ENCODE measurements at places on chromosomes 2 and 18.

DNA sequence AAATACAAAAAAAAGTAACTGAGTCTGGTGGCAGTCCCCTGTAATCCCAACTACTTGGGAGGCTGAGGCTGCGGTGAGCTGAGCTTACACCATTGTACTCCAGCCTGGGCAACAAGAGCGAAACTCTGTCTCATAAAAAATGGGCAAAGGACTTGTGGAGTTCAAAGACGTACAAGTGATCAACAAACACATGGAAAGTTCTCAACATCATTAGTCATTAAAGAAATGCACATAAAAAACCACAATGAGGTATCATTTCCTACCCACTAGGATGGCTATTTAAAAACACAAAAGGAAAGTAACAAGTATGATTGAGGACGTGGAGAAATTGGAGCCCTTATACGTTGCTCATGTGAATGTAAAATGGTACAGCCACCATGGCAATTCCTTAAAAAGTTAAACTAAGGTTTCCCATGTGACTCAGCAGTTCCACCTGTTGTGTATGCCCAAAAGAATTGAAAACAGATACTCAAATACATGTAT lies 52.3 kb downstream of the RAB10 start:
- DNase-seq: no peak

DNA sequence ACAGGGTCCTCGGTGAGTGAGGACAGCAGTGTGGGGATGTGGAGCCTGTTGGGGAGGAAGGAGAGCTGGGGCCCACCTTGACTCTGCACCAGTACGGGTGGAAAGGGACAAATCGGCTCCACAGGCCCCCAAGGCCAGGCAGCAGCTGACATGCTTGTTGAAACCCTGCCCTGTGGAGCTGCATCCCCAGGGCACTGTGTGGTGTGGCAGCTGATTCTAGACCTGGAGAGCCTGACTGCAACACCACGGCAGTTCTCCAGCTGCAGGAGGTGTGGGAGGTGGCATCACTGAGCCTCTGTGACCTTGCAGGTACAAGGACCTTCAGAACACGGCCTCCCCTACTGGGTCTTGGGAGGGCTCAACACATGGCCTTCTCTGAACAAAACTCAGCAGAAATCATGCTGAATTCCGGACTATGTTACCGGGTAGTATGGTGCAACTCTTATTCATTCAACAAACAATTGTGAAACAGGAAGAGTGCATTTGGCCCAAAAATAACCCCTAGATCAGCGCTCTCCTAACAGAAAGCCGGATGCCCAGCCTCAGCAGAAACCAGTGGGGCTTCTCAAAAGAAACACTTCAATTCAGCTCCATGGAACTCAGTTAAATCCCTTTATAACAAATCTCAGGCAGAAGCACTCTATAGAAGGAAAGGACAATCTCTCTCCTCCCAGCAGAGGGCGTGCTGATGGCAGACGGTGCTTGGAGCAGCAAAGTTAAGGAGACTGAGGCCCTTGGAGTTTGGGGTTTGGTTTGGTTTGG lies 104.4 kb upstream of the SALL3 start:
- peak; percentile 29 for DNase-seq

- DNase-seq: no peak
These were observed 50.7 kb upstream of the DDX18 start for GRCh38 chr2:117763804-117764203.

DNA sequence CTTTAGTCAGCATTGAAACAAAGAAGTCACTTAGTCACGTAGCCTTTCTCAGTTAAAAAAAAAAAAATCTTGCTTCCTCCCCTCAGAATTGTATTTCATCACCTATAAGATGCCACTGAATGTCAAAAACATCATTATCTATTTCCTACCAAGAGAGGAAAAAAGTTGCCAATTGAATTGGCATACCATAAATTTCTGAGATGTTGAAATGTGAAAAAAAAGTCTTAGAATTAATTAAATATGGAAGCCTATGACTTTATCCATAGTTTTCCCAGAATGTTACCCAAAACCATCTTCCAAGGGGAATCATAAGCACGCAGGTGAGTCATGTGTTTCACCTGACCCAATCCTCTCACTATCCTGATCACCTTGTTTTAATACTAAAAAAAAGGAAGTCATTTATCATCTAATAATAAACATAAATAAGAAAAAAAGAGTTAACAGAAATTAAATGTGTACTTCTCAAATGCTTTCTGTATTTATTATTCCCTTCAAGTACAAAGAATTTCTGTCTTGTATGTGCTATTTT lies 205.7 kb downstream of the TCF4 start:
- DNase-seq: no peak

- no peak for DNase-seq
These were observed 1.6 kb downstream of the TXNL4A start for GRCh38 chr18:79986726-79987125.

DNA sequence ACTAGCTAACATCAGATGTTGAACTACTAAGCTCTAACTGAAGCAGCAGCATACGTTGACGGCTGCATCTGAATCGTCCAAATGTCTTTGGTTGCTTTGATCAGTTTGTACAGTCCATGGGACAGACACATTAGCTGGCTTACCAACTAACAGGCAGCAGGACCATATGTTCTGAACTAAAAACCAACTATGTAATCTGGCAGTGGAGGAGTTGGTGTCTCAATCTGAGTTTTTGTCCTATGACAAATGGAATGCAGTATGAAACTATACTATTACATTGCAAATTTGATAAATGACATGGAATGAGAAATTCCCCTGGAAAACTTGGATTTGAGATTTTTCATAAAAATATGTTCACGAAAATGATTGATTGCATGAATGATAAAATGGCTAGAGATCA lies 79.5 kb downstream of the EPHA4 start:
- DNase-seq: no peak

GRCh38 chr2:218387369-218388194 lies 5.5 kb downstream of the SLC11A1 start:
- no peak for DNase-seq

GRCh38 chr2:102061286-102061699 lies 69.5 kb downstream of the IL1R2 start:
- no peak for DNase-seq

GRCh38 chr2:223460774-223461211 lies 141.4 kb downstream of the SCG2 start:
- no peak for DNase-seq

DNA sequence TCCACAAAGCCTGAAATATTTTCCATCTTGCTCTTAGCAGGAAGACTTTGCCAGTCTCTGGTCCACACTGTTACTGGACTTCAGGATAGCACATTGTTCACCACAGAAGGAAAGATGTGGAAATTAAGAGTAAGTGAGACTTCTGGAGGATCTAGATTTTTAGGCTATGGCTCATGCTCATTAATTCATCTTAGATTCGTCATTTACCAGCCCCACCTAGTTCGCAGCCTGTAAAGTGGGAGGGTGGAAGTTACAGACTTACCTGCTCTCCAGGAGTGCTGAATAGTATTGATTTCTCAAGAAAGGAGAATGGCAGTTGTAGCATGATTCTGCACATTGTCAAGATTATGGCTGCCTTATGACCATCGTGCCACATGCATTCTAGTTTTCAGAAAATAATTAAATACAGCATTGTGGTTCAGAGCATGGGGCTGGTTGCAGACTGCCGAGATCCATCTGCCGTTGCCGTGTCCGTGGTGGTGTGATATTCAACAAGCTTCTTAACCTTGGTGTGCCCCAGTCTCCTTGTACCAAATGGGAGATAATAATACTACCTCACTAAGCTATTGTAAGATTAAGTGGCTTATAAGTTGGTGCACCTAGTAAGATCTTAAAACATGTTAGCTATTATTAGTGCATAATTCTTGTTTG lies 56.8 kb downstream of the RNF144A start:
- DNase-seq: no peak

GRCh38 chr2:160486341-160486740 lies 7.3 kb downstream of the RBMS1 start:
- no peak for DNase-seq

- DNase-seq: no peak
These were observed 678.3 kb upstream of the NRXN1 start for GRCh38 chr2:51710222-51710621.

DNA sequence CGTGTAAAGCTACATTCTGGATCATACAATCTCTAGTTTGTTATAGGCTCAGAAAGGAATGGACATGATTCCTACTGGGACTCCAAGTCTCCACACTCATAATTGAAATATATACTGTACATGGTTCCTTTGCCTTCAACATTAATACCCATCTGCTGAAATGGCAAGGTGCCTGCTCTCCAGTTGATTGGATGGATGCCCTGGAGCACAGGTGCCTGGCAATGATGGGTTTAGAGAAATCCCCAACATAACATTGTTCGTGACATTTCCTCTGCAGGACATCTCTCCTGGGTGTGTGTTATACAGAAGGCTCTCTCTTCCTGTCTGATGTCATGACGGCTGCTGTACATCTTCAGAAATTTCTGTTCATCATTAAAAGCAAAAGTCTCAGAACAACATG lies 449.7 kb upstream of the CWC22 start:
- DNase-seq: no peak

GRCh38 chr2:35508601-35509000 lies 847.0 kb upstream of the CRIM1 start:
- DNase-seq: no peak

DNA sequence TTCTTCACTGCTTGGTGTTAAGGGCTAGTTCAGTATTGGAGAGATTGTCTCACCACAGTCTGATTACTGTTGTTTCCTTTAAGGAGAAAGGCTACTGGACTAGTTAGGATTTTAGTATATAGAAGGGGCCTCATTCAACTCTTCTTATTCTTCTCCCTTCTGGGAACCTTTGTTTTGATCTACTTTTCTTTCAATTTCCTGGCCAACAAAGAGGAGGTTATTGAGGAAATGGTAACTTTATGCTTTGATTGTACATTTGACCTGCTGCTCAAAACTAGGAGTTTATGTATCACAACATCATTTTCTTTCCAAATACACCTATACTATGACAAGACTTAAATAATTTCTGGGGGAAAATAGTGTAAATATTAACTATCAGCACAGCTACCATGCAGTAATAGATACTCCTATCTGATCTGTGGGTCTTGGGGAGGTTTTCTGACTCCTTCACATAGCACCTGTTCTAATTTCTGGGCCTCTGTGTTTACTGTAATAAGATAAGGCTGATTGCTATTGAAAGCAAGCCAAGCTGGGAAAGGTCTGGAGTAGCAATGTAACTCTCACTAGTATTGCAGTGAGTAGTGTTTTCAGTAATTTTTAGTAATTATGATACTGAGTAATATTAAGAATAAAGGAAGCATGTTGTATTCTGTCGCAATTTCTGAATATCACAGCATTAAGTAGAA lies 395.3 kb downstream of the NUP35 start:
- DNase-seq: no peak

DNA sequence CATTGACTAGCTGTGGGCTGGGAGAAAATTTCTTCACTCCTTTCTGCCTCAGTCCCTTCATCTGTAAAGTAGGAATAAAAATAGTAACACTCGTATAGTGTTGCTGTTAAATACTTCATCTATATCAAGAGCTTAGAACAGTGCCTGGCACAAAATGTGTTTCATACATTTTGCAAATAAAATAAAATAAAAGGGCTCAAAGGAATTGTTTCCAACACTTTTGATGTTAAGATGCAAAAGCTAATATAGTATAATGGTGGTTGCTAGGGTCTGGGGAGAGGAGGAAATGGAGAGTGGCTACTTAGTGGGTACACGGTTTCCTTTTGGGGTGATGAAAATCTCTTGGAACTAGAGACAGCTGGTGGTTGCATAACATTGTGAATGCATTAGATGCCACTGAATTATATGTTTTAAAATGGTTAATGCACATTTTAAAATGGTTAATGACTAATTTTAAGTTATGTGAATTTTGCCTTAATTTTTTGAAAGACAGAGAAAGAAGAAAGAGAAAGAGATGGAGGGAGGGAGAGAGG lies 542.1 kb upstream of the ID2 start:
- no peak for DNase-seq

- DNase-seq: no peak
These were observed 80.4 kb upstream of the RND3 start for GRCh38 chr2:150567771-150568301.

- DNase-seq: no peak
These were observed 109.5 kb downstream of the INHBB start for GRCh38 chr2:120455390-120455789.

- no peak for DNase-seq
These were observed 830.4 kb downstream of the GALR1 start for GRCh38 chr18:78080081-78080480.

DNA sequence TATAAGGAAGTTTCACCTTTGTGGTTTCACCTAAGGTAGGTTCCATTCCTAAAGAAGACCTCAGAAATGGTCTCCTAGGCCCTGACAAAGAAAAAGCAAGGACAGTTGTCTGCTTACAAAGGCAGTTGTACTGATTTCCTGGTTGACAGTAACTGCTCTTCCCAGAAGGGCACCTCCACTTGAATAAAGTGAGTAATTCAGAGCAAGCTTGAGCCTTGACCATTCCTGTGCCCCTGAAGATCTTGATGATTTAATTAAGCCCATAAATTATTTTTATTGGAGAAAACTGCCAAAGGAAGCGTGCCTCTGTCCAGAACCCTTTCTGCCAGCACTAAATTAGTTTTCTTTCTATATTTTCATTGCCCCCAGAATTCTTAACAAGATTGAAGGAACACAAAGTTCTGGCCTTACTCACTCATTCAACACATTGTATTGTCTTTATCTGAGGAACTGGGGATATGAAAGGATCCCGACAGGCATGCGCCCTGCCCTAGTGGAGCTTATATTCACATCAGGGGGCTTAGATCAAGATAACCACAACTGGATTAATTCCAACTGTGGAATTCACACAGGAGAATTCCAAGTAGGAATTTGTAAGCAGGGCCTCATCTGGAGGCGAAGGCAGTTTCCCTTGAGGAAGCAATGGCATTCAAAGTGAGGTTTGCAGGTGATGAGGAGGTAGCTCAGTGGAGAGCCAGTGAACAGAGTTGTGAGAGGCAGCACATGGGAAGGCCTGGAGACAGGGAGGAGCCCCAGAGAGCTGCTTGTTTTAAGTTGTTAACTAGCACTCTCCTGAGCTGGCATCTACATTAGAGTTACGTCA lies 21.2 kb downstream of the PTRHD1 start:
- DNase-seq: no peak

- DNase-seq: no peak
These were observed 24.9 kb upstream of the ACOXL start for GRCh38 chr2:110707386-110707965.

- no peak for DNase-seq
These were observed 122.0 kb downstream of the PTRHD1 start for GRCh38 chr2:24671230-24671629.

DNA sequence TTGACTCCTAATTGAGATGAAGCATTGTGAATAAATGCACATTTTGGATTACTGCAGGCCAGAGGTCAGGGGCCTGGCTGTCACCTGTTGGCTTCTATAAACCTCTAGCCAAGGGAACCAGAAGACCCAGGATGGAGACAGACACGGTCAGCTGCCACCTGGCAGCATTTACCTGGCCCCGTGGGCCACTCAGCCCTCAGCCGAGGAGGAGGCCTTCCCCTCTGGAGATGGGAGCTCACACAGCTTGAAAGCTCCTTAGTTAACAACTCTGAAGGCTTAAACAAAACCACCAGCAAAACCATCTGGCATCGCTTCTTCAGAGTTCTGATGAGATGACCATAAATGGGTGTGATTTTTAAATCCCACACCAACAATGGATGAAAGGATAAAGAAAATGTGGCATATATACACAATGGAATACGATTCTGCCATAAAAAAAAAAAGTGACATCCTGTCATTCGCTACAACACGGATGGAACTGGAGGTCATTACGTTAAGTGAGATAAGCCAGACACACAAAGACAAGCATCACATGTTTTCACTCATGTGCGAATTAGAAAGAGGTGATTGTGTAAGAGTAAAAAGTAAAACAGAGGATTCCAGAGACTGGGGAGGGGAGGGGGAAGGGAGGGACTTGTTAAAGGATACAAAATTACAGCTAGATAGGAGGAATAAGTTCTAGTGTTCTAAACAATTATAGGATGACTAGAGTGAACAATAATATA lies 218.4 kb downstream of the TMEM163 start:
- no peak for DNase-seq

Measured in CD4-positive, alpha-beta T cell (primary cell).